Stimulated activated CD4-positive, alpha-beta T cell treated with anti-CD3 and anti-CD28 coated beads, Interleukin-2, amount 100 ng/mL, for 48 hours (primary cell): ENCODE measurements at places on chromosomes 5 and 9.

DNA sequence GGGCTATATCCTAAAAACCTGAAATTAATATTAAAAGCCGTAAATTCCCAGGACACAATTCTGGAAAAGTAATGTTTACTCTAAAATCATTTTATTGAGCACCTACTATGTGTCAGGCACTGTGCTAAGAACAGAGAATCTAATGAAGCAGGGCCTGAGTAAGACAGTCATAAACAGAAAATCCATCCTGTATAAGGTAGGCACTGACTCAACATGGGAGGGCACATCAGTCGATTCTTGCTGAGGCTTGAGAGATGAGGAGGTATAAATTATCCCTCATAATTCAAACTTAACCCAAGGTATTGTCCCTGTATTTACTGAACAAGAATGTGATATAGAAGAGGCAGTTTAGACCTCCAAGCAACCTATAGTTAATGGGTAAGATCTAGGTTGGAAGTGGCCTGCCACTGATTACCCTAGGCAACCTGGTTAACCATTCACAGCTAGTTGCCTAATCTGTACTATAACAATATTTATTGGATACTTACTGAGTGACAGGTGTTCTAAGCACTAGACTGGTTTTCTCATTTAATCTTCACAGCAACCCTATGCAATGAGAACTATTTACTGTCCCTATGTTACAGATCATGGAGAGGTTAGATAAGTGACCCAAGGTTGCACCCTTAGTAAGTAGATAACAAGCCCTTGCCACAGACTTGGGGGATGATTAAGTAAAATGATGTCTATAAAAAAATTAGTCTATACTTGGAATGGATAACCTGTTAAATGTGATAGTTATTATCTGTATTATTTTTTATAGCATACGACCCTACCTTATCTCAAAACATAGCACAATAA, 317.7 kb downstream of the PDE4D start:
- DNase-seq = no peak

DNA sequence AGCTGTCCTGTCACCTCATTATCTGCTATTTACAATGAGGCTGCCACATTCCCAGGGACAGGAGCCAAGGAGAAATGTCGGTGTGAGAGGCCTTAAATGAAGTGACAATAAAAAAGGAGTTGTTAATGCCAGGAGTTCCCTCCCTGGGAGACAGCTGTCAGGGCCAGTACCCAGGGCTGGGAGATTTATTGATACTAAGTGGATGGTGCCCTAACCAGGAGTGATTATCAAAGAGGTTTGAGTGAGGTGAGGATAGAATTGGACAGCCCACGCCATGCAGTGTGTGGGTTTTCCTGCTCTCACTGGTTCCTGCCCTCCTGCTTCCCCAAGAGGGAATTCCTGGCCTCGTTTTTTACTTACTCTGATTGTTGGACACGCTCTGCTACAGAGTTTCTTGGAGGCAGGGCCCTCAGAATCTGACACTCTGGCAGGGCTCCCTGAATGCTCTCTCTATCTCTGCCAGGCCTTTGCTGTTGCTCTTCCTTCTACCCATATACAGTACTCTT, 150.8 kb downstream of the GRIA1 start:
- no peak for DNase-seq

DNA sequence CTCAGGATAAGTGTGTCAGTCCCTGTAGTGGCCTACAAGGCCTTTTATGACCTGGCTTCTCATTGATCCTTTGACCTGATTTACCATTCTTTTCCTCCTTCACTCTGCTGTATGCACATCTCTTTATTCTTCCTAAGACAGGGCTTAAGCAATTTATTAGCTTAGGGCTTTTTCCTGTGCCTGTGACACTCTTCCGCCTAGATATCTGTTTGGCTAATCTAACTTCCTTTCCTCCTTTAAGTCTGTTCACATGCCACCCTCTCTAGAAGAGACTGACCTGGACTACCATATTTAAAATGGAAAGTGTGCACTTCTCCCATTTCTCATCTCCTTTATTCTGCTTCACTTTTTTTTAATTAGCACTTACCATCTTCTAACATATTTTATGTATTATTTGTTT, 29.1 kb downstream of the FOCAD start:
- DNase-seq = no peak

GRCh38 chr9:90449213-90449925, 193.3 kb downstream of the DIRAS2 start:
- DNase-seq = no peak

DNA sequence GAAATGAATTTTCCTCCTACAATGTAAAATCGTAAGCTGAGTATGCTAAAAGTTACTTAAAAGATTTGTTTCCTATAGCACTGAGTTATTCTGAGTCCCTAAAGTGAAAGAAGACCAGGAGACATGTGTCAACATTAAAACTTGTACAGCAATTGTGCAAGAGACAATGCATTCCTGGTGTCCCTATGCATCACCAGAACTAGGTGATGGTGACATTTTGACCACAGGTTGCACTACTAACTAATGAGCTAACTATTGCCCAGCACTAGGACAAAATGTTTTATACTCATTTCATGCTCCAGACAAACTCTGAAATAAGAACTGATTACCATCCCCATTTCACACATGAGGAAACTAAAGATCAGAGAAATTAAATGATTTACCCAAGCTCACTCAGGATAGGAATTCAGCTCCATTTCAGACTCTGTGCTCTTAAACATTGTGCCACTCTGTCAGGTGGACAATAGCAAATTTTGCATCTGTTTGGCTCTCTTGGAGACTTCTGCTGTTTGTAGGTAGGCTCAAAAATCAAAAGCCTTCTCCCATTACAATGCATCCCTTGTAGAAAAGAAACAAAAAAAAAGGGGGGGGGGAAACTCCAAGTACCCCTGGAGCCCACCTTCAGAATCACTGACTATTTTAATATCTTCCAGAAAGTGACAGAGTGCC, 269.2 kb downstream of the ACTL7B start:
- DNase-seq = no peak

- no peak for DNase-seq
Measured at GRCh38 chr9:82543726-82544125, 519.2 kb downstream of the RASEF start.

DNA sequence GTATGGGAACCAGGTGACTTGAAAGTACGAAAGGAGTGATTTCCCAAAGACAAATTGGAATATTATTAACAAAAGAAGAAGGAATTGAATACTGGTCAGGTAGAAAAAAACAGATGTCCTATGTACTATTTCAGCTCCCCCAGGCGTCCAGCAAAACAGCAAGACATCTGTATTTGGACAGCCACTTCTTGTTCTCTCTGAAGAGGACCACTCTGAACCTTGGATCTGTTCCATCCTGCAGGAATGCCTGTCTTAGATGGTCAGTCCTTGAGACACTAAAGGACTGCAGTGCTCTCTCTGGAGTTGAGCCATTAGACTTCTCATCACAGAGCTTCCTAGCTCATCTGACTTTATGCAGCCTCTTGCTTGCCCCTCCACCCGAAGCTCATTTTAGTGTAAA, 74.4 kb upstream of the RARS1 start:
- no peak for DNase-seq

- no peak for DNase-seq
Measured at GRCh38 chr9:33170464-33171415, 3.6 kb upstream of the B4GALT1 start.

DNA sequence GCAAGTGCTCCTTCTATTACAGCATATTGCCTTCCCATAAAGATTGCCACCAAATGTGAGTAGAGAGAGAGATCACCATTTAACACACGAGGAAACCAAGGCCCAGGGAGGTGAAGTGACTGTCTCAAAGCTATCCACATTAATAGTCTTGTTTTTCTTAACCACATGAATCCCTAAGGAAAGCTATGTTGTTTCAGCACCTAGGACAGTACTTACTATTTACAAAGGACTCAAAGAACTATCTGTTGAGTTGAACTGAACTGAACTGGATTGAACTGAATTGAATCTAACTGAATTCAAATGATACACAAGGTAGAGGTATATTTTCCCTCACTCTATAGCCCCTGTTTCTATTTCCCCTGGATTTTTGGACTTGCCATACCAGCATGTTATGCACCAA, 430.4 kb downstream of the CAAP1 start:
- no peak for DNase-seq

DNA sequence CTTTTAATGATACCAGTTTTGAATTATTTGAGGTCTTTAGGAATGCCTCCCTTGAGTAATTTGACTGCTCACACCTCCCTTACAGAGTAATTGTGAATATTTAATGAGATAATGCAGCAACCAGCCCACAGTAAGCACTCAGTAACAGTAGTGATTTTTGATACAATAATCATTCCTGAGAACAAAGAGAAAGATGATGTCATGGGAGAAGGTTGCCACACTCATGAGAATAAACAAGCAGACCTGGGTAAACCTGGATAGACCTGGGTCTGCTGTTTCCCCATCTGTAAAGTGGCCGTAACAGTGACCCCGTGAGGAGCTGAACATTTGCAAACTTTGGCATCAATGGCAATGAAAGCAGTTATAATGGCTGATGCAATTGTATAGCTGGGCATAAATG, 4.2 kb downstream of the C1QTNF2 start:
- DNase-seq = no peak

GRCh38 chr5:9507974-9508373, 37.9 kb downstream of the SEMA5A start:
- DNase-seq = no peak

DNA sequence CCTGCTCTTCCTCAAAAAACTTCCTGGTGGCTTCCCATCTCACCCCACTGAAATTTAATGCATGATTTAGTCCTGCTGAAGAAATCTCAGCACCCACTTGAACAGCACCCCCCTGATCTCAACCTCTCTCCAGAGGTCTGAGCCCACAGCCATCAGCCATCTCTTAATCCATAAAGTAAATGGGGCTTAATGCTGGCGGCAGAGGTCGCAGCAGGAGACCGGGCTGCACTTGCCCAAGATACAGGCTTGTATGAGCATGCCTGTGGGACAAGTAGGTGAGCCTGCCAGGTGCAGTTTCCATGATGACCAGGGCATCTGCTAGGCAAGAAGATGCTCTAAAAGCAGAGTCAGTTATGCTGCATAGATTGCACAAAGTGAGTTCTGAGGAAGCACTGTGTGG, 52.4 kb upstream of the CTXN3 start:
- DNase-seq = no peak

DNA sequence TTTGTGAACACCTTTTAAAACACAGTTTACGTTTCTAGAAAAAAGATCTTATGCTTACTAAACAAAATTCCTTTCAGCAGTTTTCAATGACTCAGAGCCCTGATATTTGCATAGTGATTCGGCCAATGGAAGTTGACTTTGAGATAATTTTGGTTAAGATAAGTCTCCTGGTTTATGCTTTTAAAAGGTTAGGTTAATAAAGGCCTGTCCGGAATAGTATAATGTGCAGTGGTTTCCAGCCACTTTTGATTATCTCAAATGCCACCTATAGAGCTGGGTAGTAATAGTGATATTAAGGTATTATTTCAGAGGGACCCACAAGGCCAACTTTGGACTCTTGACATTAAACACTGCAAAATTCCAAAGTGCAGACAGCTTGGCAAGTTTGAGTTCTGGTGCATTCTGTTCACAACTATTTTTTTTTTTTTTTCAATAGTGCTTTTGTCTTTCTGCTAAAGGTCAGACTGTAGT, 86.1 kb downstream of the F2RL2 start:
- DNase-seq = no peak

DNA sequence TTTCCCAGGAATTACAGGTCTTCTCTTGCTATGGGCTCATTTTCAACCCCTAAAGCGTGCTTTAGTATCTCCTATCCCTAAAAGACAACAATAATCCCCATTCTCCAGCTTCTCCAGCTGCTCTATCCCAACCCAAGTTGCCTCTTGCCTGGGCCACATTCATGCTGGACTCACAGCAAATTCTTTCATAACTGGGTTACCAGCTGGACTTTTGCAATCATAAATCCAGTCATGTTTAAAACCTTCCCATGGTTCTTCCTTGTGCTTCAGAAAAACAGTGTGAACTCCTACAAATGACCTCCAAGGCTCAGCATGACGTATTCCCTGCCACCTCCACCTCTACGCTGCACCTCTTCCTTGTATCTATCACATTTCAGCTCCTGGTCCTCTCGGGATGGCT, 346.9 kb downstream of the GADD45G start:
- no peak for DNase-seq
